ENCODE measurements at places on chromosomes 7 and 10.

- no peak for DNase-seq
Measured at GRCh38 chr10:63241841-63242281, 108.7 kb downstream of the NRBF2 start.

GRCh38 chr10:48705401-48705938 lies 20.8 kb downstream of the WDFY4 start:
- DNase-seq = no peak

- DNase-seq = no peak
Measured at GRCh38 chr7:150335108-150335773, 6.2 kb downstream of the RARRES2 start.

DNA sequence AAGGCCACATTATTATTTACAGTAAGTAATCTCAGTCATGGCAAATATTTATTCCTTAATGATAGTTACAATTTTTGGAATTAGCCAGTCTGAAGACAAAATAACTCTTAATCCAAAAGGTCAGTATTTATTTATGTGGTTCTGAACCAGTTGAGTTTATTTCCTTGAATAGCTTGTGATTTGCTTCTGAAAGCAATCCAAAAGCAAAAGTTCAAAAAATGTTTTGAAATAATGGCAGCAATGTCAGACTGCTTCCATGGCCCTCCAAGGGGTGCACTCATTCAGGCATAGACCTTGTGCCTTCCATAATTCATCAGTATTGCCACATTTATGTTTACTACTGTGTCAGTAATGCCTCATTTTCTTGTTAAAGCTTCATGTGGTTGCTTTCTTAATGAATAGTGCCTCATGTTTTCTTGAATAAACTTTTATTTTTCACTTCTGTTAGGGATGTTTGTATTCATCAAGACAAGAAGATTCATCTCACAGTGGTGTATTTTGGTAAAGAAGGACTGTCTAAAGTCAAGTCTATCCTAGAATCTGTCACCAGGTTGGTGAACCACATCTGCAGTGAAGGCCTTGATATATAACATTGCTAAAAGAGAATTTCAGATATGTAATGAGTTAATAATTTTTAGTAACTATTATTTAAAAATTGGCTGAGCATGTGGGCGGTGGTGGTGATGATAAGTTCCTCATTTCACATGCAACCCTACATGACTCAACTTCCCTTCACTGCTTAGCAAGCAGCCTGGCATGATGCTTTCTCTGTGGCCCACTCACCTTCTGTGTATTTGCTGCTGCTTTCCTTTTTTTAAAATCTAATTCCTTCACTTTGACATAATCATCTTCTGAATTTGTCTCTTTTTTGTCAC lies 22.0 kb downstream of the CSGALNACT2 start:
- no peak for DNase-seq

DNA sequence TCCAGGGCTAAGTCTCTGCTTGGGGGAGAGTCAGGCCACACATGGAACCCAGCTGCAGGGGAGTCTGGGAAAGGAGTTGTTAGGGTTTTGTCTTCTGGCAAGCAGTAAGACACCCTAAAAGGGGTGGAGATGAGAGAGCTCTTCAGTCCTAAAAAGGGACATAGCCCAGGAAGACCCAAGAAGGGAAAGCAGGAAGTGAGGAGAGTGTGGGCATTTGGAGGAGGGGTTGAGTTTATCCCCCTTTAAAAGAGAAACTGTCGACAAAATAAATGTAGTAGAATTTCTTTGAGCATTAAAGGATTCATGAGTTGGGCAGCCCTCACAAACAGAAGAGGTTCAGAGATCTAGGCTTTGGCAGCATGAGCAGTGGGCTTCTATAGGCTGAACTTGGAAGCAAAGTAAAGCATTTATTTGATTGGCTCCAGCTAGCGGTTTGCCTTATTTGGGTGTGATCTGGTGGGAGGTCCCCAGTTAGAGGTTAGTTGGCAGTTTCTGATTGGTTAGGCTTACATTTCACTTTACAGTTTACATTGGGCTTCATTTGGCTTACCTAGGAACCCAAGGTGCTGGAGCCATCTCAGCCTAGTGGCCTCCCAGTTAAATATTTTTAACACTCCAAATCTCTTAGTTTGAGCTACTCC lies 246.7 kb downstream of the CAMK1D start:
- no peak for DNase-seq

GRCh38 chr7:26681819-26682418 lies 182.5 kb downstream of the SKAP2 start:
- no peak for DNase-seq

All from stimulated activated CD8-positive, alpha-beta memory T cell treated with anti-CD3 and anti-CD28 coated beads, Interleukin-4, amount 100 ng/mL, for 4 hours (primary cell).